ENCODE measurements at places on chromosomes 5 and 9. TPM values are rescaled to one million over a fixed set of nuclear protein-coding genes. Genes with fewer than 3 reads are reported as not detected.

GRCh38 chr5:1292846-1293415, 1.9 kb downstream of the TERT start:
- no peak for DNase-seq
- H3K27me3 ChIP-seq, result peaks cover 48% of the 10 kb centered on the region
- no peak overlapping the region for H3K27ac ChIP-seq
- peaks cover 25% of the 10 kb centered on the region for H3K36me3 ChIP-seq

The BARHL1 gene
- total RNA-seq, result not detected

The BTNL8 gene
- not detected for total RNA-seq

- H3K27ac ChIP-seq, result peak overlapping the region; percentile 28
- DNase-seq, result peak; percentile 56
- H3K4me3 ChIP-seq, result no peak overlapping the region
- H3K4me1 ChIP-seq, result peaks cover 18% of the 10 kb centered on the region
- no peaks in the 10 kb centered on the region for H3K27me3 ChIP-seq
- no peaks in the 10 kb centered on the region for H3K36me3 ChIP-seq
Measured at GRCh38 chr9:71647094-71647591, 121.2 kb downstream of the CEMIP2 start.

The POU4F3 gene
- total RNA-seq, result not detected

The N4BP3 gene
- total RNA-seq, result 0.79 TPM

DNA sequence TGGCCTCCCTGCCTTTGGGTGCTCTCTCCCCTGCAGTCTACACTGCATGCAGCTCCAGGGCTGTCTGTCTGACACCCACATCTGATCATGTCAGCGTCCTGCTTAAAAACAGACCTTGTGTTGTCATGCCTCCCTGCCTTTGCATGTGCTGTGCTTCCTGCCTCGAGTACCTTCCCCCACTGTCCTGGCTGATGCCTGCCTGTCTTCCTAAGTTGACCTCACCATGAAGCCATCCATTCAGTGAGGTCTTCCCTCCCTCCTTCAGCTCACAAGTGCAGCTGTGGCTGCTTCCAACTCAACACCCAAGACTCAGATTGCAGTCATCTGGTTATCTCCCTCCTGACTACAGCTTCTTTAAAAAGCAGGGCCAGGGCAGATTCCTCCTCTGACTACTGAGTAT, 5.5 kb downstream of the ANGPTL2 start:
- DNase-seq, result no peak
- H3K27ac ChIP-seq, result no peak overlapping the region
- peaks cover 18% of the 10 kb centered on the region for H3K4me1 ChIP-seq

DNA sequence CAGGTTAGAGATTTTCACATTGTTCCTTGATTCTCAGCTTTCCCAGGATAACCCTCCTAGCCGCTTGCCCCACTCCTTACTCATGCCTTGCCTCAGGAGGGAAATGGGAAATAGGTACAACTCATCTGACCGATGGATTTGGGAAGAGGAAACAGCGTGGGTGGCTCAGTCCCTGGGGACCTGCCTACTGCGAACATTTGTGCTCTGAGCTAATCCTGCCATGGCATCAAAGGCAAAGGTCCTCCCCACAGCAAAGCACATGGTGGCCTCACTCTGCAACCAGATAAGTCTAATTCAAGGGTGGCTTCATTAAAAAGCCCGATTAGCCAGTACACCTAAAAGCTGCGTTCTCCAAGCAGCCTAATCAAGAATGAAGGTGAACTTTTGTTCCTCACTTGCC, 82.4 kb upstream of the ADRA1B start:
- no peak for DNase-seq
- no peaks in the 10 kb centered on the region for H3K36me3 ChIP-seq
- H3K27ac ChIP-seq, result no peak overlapping the region

The PCDHA1 gene
- not detected for total RNA-seq

GRCh38 chr5:80206282-80206681, 49.6 kb downstream of the SERINC5 start:
- no peak overlapping the region for H3K4me3 ChIP-seq
- no peaks in the 10 kb centered on the region for H3K27me3 ChIP-seq
- H3K27ac ChIP-seq, result no peak overlapping the region
- H3K4me1 ChIP-seq, result no peaks in the 10 kb centered on the region
- no peaks in the 10 kb centered on the region for H3K36me3 ChIP-seq
- DNase-seq, result no peak

DNA sequence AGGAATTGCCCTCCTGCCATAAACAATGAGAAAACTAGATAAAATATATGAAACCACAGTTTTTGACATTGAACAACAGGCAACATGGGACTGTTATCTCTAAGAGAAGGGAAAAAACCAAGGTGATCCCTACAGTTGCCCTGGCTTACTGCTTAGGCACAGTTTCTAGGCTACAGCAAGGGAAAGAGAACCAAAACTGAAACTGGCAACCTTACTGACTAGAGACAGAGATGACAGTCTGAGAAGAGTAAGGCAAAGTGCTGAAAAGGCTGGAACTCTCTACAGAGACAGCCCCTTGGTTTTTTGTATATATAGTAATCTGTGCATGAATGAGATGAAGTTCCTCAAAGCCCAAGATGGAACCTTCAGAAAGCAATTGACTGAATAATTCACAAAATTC, 36.2 kb upstream of the REEP2 start:
- H3K4me1 ChIP-seq, result peaks cover 39% of the 10 kb centered on the region
- peak overlapping the region; percentile 7 for H3K27ac ChIP-seq
- peaks cover 72% of the 10 kb centered on the region for H3K36me3 ChIP-seq

- no peak for DNase-seq
- H3K27ac ChIP-seq, result no peak overlapping the region
- H3K36me3 ChIP-seq, result no peaks in the 10 kb centered on the region
- H3K27me3 ChIP-seq, result no peaks in the 10 kb centered on the region
- H3K4me1 ChIP-seq, result peaks cover 9% of the 10 kb centered on the region
Measured at GRCh38 chr5:96321345-96321744, 111.7 kb downstream of the PCSK1 start.

DNA sequence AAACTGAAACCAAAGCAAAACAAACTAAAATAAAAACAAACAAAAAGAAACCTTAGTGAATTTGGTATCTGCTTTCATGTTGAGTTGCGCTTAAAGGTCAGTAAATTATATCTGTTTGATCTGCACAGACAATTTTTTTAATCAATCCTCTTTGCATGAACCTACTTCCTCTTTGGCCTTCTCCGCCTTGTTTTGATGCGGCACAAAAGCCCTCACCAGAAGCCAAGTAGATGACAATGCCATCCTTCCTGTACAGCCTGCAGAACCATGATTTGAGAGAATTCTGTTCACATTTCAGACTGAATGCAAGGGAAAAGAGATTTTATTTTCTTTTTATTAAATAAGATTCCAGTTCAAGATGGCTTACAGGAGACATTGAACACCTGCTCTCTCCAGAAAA, 473.6 kb upstream of the FTMT start:
- no peaks in the 10 kb centered on the region for H3K4me1 ChIP-seq
- H3K36me3 ChIP-seq, result no peaks in the 10 kb centered on the region
- H3K27ac ChIP-seq, result no peak overlapping the region
- no peak for DNase-seq
- no peaks in the 10 kb centered on the region for H3K27me3 ChIP-seq

DNA sequence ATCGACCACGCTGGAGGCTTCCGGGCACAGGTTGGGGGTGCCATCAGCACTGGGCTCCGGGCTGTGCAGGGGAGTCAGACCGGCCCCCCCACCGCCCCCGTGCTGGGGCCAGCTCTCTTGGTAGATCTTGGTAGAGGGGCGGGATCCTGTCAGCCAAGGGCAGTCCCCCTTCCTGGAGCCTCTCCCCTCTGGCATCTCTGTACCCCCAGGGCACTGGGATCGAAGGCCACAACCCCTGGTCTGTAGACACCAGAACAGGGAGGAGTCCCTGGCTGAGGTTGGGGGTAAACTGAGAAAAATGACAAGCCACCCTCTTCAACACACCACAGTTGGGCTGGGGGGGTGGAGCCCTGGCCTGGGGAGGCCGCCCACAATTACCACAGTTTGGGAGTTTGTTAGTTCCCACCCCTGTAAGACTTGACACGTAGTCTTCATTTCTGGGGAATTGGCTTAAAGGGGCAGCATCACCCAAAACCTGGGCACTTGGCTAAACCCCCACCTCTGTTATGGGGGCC, 882 bp downstream of the CERCAM start:
- peak overlapping the region; percentile 11 for H3K27ac ChIP-seq
- no peaks in the 10 kb centered on the region for H3K27me3 ChIP-seq
- no peaks in the 10 kb centered on the region for H3K36me3 ChIP-seq
- no peak for DNase-seq

- H3K4me1 ChIP-seq, result peaks cover 57% of the 10 kb centered on the region
- no peaks in the 10 kb centered on the region for H3K27me3 ChIP-seq
- H3K36me3 ChIP-seq, result peaks cover 15% of the 10 kb centered on the region
Measured at GRCh38 chr5:395156-395920, 47.6 kb upstream of the EXOC3 start.

The C5orf52 gene
- total RNA-seq, result not detected

DNA sequence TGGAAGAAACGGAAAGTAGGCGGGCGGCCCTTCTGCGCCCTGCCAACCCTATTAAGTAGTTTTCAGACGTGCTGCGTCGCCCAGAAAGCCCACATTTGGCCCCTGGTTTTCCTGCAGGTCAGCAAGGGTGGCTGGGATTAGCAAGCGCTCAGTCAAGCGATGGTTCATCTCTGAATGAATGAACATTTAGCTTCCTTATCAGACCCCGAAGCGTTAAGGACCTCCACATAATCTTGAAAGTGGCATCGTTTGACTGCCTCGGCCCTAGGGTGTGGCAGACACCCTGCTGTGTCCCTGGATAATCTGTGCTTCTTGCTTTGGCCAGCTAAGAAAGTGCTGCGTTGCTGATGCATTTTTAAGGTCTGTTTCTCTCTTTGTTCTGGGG, 684 bp downstream of the TOR1B start:
- peak overlapping the region; percentile 99 for H3K4me3 ChIP-seq
- H3K27ac ChIP-seq, result no peak overlapping the region
- H3K4me1 ChIP-seq, result peaks cover 8% of the 10 kb centered on the region
- no peaks in the 10 kb centered on the region for H3K27me3 ChIP-seq

The ARID3C gene
- total RNA-seq, result not detected

DNA sequence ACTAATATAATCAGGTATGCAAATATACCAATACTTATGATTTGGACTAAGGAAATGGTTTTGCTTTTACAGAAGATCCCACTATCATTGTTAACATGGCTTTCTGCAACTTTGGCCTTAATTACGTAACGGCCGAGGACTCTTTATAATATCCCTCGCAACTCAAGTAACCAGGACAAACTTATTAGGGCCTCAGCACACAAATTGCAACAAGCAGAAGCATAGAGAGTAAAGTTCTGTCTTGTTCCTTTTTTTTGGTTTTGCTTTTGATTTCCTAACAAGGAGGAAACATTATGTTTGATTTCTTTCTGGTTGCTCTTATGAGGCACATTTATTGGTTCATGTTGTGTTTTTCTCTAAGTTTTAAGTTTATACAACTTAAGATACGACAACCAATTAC, 60.4 kb downstream of the RORB start:
- H3K27me3 ChIP-seq, result no peaks in the 10 kb centered on the region
- no peak overlapping the region for H3K4me3 ChIP-seq

- H3K4me3 ChIP-seq, result no peak overlapping the region
- H3K27ac ChIP-seq, result no peak overlapping the region
- no peak for DNase-seq
Measured at GRCh38 chr9:129998491-129999140, 44.4 kb downstream of the FNBP1 start.

- no peaks in the 10 kb centered on the region for H3K4me1 ChIP-seq
- H3K27me3 ChIP-seq, result no peaks in the 10 kb centered on the region
- no peak overlapping the region for H3K27ac ChIP-seq
- no peaks in the 10 kb centered on the region for H3K36me3 ChIP-seq
- no peak overlapping the region for H3K4me3 ChIP-seq
- no peak for DNase-seq
Measured at GRCh38 chr5:175124251-175124813, 319.6 kb downstream of the DRD1 start.

DNA sequence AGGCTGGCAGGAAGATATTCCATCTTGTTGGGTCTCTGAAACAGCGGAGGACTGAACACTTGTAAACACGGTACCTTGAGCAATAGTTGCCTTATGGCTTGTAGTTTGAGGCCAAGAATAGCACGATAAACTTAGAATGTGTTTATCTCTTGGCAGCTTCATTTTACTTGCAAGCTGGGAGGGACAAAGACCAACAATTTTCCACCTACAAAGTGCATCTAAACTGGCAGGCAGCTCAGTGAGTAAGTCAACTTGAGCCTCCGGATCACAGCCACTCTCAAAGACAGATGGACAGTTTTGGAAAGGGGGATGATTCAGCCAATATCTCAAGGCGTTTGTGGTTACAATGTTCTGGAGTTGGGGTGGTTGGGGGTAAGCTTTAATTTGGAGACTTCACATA, 652.6 kb downstream of the CETN3 start:
- no peaks in the 10 kb centered on the region for H3K27me3 ChIP-seq
- no peaks in the 10 kb centered on the region for H3K4me1 ChIP-seq
- H3K36me3 ChIP-seq, result no peaks in the 10 kb centered on the region
- no peak overlapping the region for H3K27ac ChIP-seq

DNA sequence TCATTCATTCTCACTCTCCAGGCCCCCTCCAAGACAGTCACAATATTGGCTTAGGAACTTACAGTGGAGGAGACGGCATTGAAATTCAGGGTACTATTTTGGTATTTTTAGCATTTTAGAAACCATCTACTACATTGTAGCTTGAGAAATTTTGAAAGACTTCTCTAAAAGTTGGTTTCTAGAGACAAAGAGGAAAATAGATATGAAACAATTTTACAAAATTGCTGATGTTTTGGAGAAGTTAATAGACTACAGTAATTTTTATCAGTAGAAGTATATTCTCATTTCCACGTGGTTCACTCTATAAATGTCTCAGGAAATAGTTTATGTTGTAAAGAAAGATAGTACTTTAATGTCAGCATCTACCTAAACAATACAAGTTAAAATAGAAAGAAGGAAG, 63.2 kb upstream of the ZSWIM6 start:
- H3K4me1 ChIP-seq, result no peaks in the 10 kb centered on the region
- no peak for DNase-seq
- no peak overlapping the region for H3K27ac ChIP-seq
- no peak overlapping the region for H3K4me3 ChIP-seq

DNA sequence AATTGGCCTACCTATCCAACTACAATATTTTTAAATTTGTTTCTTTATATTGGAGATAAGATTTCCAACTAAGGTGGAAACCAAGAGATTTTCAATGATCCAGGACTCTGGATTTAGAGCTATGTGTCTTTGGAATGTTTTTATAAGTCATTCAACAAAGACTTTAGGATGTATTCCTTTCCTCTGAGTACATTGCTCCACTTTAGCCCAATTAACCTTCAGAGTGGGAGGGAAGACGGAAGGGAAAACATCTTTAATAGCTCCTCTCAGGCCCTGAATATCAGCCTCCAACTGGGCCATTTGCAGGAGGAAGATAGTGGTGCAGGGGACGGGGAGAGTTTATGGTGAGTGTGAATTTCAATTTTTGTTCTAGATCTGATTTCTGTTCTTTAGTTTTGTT, 239.2 kb downstream of the PIK3R1 start:
- DNase-seq, result no peak
- no peak overlapping the region for H3K4me3 ChIP-seq
- no peaks in the 10 kb centered on the region for H3K4me1 ChIP-seq
- H3K27ac ChIP-seq, result no peak overlapping the region

All from SJSA1 (cell line).